ENCODE measurements at places on chromosomes 4 and X. TPM values are rescaled to one million over a fixed set of nuclear protein-coding genes. Genes with fewer than 3 reads are reported as not detected.

DNA sequence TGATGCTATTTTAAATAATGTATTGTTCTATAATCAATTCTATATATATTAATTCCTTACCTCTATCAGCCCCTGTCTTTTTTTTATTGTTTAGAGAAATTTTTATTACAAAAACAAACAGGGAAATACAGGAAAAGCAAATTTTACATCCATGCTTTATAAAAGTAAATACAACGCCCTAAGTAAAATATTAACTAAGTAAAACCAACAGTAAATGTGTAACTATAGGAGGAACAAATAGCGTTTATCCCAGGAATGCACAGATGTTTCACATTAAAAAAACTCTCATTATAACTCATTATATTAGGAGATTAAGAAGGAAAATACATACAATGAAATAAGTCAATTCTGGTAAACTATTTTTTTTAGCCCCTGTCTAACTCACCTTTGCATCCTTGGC lies 8.2 kb upstream of the ITM2A start:
- DNase-seq, result no peak

SLC9A7 gene
- 13.5 TPM for total RNA-seq

DNA sequence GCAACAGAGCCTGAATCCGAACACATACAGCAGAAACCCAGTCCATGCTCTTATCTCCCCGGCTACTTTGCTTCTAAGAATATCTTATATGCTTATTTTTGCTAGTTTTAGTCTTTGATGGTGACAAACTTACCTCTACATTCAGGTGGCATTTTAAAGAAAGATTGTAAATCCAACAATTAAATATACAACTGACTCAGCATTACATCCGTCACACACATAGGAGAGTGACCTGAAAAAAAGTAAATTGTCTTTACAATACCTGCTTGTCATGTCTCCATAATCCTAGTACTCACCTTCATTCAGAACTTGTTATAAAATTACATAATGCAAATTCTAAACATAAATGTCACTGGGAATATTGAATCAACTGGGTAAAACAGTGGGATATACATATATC lies 30.6 kb upstream of the BMP3 start:
- no peak for DNase-seq

CT83 gene
- total RNA-seq, result not detected

GRCh38 chrX:119871245-119871598 lies 311 bp downstream of the RNF113A start:
- no peak for DNase-seq
